ENCODE measurements at places on chromosomes 12 and 14. TPM values are rescaled to one million over a fixed set of nuclear protein-coding genes. Genes with fewer than 3 reads are reported as not detected.

DNA sequence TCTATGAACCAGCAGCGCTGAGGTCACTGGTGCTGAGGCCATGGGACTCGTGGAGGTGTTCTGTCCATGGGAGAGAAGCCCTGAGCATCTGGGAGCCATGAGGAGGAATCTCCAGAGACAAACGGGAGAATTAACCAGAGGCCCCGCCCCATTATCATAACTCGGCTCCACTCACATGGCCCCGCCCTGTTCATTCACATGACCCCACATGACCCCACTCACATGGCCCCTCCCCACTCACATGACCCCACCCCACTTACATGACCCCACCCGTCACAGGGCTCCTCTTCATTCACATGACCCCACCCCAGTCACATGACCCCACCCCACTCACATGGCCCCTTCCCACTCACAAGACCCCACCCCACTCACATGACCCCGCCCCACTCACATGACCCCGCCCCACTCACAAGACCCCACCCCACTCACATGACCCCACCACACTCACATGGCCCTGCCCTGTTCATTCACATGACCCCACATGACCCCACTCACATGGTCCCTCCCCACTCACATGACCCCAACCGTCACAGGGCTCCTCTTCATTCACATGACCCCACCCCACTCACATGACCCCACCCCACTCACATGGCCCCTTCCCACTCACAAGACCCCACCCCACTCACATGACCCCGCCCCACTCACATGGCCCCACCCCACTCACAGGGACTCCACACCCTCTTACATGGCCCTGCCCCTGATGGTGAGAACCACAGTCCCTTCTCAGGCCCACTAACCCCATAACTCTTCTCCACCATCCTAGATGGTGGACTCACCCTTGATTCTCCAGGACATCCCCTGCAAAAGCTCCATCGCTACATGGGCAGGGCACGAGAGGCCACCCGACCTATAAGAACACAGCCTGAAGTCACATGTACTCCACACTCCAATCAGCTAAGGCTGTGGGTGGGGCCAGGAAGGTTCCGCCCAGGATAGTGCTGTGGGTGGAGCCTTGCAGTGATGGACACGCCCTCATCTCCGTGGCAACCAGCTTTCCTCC lies 151.1 kb upstream of the SFSWAP start:
- DNase-seq = no peak

RAB5B gene
- 58.2 TPM for total RNA-seq

SLCO1B1 gene
- not detected for total RNA-seq

NGB gene
- not detected for total RNA-seq

- no peak for DNase-seq
These were observed 79.7 kb downstream of the EML1 start for GRCh38 chr14:99872786-99873440.

DNA sequence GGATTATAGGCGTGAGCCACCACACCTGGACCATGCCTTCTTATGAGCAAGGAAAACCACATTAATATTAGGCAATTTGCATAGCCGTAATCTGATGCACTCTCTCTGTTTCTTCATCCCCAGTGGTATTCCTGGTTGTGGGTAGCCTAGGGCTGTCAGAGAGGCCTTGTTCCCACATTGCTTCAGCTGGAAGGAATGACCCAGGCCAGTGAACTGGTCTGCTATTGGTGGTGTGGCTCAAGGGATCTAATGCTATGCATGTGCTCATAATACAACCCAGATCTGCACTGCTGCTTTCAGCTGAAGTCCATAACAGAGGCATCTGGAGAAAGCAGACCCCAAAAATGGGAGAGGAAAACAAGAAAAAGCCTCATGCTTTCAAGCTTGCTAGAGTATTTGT lies 33.1 kb upstream of the G2E3 start:
- peak; percentile 34 for DNase-seq

DNA sequence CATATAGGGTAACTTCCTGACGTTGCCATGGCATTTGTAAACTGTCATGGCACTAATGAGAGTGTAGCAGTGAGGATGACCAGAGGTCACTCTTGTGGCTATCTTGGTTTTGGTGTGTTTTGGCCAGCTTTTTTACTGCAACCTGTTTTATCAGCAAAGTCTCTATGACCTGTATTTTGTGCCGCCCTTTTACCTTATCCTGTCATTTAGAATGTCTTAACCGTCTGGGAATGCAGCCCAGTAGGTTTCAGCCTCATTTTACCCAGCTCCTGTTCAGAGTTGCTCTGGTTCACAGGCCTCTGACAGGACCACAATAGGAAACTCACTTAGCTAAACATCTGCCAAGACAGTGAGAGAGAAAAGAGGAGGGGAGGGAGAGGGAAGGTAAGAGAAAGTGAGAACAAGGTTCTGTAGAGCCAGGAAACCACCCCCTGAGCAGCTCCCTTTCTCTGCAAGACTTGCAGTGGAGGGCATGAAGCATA lies 64.8 kb upstream of the PLEKHG3 start:
- DNase-seq = peak; percentile 73

SMCO2 gene
- 0.75 TPM for total RNA-seq

DNA sequence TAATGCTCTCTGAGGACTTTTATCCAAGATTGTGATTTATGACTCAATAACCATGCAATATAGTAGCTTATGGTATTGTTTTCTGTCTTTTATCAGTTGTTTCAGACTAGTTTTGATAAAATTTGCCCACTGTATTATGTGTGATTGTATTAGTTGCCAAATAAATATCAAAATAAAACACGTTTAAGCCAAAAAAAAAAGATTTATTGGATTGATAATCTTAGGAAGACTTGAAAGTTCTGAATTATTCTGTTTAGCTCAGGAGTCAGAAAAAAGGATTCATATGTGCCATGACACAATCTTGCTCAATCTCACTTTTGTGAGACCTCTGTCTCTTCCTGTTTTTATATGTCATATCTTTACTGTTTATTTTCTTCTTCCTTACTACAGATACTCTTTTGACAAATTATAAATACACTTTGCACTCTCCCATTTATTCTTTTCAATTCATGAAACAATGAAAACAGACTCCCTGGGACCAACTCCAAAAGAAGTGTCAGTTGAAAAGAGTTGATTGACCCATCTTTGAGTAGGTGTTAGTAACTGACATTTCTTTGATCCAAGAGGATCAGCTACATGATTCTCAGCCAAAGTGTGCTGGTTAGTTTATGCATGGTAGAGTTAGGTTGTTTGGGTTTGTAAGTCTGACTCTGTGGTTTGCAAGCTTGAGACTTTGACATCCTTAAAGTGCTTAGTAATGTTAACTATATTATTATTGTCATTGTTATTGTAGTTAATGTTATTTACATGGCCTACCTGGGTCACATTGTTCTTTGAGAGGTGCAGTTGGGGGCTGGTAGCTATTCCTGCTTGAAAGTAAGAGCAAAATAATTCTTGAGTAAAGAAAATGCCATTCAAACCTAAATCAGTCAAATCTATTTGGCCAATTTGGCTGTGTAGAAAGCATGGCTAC lies 2.5 kb downstream of the OR6C76 start:
- no peak for DNase-seq

- no peak for DNase-seq
These were observed 178.8 kb upstream of the MYL2 start for GRCh38 chr12:111099186-111099585.

All from foreskin keratinocyte (primary cell).